ENCODE measurements at places on chromosomes 3 and 15.

DNA sequence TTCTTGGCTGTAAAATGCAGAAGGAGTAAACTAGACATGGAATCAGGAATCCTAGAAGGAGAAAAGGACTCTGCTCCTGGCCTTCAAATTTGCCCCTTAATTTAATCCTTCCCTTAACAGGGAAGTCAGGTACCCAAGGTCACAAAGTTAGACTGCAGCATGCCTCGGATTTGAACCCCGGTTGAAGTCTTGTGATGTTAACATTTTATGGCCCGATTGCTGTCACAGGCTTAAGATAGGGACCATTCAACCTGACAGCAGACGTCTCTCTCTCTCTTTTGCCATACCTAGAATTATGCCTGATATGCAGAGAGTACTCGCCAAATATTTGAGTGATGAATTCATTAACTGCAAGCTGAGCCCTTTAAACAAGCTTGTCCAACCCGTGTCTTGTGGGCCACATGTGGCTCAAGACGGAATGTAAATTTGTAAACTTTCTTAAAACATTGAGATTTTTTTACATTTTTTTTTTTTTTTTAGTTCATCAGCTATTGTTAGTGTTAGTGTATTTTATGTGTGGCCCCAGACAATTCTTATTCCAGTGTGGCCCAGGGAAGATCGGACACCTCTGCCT lies 217.2 kb downstream of the THSD4 start:
- no peak for DNase-seq

DNA sequence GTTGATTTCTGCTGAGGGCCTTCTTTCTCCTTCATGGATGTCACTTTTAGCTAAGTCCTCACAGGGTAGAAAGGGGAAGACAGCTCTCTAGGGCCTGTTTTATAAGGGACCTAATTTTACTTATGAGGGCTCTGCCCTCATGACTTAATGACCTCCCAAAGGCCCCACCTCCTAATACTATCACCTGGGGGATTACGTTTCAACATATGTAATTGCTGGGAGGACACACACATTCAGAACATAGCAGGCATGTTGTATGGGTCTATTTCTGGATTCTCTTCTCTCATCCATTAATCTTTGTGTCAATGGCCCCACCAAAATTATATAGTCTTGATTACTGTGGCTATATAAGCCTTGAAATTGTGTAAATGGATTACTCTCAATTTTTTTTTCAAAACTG lies 255.0 kb downstream of the CLSTN2 start:
- no peak for DNase-seq

GRCh38 chr15:41869770-41870688 lies 23.8 kb downstream of the SPTBN5 start:
- no peak for DNase-seq

GRCh38 chr3:34056951-34057390 lies 258.5 kb downstream of the PDCD6IP start:
- peak; percentile 37 for DNase-seq

GRCh38 chr3:14170531-14171159 lies 7.8 kb downstream of the XPC start:
- no peak for DNase-seq

DNA sequence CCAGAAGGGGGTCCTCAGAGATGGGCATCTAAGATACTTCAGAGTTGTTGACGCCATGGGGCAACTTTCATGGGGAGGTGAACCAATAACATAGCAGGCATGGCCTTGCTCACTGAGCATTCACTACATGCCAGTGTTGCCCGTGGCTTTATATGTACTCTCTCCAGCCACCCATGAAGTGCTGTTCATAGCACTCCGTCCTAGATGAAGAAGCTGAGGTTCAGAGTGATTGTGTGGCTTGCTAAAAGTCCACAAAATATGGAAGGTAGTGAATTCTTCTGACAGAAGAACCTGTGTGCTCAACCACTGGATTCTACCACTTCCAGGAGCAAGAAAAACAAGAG lies 9.8 kb upstream of the SEMA4B start:
- no peak for DNase-seq

DNA sequence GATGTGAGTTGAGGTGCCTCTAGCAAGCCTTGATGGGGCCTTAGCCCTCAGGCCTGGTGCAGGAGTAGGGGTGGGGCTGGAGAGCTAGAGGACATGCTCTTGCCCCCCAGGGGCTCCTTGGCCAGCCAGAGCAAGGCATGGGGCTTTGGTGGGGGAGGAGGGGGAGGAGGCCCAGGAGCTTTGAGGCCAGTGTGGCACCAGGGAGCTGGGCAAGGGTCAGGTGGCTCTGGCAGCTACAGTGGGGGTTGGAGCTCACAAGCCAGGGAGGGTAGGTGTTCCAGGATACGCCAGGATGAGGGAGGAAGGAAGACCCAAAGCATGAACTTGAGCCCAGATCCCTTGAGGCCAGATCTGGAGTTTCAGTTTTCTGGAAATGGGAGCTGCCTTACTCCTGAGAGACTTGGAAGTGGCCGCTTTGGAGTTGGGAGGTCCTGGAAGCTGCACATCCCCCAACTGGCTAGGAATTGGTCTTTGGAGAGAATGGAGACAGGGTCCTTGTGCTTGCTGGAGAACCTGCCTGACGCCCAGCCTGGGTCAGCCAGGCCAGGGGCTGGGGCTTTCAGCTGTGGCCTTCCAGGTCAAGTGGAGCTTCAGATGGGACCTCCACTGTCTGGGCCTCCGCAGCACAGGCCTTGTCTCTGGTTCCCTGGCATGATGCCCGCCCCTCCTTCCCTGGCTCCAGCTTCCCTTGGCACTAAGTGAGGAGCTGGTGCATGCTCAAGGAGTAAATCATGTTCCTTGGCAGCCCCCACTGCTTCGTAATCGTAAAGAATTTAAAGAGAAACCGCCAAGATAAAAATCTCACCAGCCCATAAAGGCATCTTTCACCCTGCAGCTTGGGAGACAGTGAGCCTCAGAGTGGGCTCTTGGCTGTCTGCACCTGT lies 8.7 kb downstream of the SEMA3F start:
- DNase-seq: no peak

DNA sequence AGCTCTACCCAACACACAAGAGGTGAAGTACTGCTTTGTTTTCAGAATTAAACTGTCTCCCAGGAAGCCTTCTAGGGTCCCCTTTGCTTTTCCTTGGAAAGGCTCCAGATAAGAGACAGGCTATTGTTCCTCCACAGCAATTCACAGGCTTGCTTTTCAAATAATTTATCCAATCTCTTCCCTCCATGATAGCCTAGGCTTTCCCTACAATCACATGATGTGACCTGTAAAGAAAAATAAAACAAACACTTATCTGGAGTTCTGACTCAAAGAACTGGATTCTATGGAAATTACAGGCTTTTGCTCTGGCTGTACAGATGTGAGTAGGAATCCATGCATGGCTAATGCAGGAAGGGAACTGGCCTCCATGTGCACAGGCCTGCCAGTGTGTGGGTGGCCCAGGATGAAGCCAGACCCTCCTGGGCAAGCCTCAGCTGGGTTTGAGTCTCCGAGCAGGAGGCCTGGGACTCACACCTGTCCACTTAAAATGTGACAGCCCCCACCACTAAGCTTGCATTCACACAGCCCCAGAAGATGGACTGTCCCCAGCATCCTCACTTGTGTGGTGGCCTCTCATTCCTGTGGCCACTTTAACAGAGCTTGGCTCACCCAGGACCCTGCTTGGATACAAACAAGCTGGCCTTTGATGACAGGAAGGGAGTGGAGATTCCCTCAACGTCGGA lies 75.8 kb upstream of the LEKR1 start:
- DNase-seq: no peak

GRCh38 chr3:27368831-27369607 lies at the start of gene NEK10:
Gene NEK10 (minus strand): TSS chr3:27369383. CDS start chr3:27352882, 16,501 bp downstream.
- peak; percentile 87 for DNase-seq

DNA sequence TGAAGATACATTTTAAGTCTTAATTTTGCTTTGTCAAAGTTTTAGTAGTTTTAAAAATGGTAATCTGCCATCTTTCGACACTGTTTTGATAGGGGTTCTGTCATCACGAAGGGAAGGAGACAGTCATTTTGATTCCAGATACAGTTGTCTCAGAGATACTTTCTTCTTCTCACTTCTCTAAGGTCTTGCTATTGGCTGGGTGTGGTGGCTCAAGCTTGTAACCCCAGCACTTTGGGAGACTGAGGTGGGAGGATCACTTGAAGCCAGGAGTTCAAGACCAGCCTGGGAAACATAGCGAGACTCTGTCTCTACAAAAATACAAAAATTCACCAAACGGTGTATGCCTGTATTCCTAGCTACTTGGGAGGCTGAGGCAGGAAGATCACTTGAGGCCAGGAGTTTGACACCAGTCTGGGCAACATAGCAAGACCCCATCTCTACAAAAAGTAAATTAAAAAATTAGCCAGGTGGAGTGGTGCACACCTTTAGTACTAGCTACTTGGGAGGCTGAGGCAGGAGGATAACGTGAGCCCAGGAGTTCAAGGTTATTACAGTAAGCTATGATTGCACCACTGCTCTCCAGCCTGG lies 3.3 kb downstream of the RAB8B start:
- no peak for DNase-seq

DNA sequence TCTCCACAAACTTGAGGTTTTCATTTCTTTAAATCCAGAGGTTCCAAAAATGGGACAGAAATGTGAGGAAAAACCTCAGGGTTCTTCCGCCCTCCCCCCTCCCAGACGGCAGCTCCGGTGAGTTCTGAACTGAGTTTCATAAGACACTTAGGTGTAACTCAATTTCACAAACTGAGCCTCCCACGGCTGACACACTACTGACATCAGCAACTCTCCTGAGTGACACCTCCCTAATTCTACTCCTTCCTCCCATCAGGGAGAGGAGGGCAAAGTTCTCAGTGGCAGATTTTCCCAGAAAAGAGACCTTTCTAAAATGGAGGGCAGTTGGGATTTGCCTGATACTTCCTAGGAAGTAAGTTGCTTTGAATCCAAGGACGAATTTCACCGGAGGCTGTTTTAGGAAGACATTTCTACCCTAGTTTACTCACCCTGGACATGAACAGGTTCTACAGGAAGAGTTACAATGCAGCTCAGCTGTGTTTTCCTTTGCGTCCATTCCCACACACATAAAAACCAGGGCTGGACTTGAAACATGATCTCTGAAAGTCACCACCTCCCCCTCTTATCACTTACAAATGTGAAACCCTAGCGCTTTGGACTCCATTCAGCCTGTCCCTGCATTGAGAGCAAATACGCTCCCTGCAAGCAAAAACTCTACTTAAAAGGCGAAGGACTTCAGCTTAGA lies 78.1 kb upstream of the LMOD3 start:
- DNase-seq: no peak

DNA sequence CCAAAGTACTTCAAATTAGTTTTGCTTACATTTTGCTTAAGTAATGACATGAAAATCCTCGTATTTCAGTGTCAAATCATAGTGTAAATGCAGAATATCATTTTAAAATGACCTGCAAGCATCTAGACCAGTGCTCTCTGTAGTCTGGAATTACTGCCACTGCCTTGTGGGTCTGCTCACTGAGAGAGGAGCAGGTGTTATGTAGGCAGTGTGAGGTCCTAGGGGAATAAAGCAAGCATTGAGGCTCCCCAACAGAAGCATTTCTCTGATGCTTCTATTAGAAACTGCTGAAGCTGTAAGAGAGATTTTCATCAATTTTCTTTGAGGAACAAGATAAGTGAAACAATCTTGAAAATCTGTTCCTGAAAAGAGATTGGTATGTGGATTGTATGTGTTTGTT lies 253.2 kb downstream of the BBX start:
- DNase-seq: no peak

GRCh38 chr3:181052256-181052655 lies 62.7 kb upstream of the DNAJC19 start:
- no peak for DNase-seq

GRCh38 chr15:40285151-40285550 lies 2.3 kb upstream of the ANKRD63 start:
- DNase-seq: no peak

- peak; percentile 37 for DNase-seq
Observed at GRCh38 chr3:50542177-50543034, 25.1 kb downstream of the C3orf18 start.

- DNase-seq: no peak
Observed at GRCh38 chr15:101303408-101303807, 8.4 kb upstream of the SNRPA1 start.

DNA sequence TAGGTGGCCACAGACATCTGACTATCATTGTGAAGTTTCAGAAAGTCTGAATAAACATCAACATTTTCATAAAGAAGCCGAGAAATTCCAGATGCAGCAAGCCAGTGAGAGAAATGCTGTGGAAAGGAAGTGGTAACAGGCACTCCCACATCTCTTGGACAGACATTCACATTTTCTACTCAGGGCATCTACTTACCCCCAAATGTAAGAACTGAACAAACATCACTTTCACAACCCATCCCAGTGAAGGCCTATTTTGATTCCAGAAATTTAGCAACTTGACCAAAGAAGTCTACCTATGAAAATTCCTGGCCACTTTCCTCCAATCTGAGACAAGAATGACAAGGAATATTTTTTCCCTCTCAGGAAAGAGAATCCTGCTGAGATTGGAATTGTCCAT lies 224.8 kb upstream of the DCBLD2 start:
- no peak for DNase-seq

DNA sequence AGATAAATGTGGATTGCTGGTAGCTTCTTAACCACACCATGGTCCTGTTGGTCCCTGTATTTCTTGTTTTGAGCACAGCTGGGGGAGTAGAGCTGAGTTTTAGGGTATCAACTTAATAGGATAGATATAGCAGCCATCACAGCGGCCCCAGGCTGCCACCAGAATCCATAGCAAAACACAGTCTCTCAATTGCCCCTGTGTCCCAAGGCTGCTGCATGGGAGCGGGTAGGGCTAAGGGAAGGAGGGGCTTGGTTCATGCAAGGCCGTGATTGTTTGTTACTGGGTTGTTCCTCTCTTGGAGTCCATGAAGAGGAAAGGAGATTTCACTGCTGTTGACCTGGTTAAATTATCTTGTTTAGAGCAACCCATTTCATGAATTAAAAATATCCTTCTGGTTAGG lies 22.1 kb downstream of the ARNT2 start:
- no peak for DNase-seq

DNA sequence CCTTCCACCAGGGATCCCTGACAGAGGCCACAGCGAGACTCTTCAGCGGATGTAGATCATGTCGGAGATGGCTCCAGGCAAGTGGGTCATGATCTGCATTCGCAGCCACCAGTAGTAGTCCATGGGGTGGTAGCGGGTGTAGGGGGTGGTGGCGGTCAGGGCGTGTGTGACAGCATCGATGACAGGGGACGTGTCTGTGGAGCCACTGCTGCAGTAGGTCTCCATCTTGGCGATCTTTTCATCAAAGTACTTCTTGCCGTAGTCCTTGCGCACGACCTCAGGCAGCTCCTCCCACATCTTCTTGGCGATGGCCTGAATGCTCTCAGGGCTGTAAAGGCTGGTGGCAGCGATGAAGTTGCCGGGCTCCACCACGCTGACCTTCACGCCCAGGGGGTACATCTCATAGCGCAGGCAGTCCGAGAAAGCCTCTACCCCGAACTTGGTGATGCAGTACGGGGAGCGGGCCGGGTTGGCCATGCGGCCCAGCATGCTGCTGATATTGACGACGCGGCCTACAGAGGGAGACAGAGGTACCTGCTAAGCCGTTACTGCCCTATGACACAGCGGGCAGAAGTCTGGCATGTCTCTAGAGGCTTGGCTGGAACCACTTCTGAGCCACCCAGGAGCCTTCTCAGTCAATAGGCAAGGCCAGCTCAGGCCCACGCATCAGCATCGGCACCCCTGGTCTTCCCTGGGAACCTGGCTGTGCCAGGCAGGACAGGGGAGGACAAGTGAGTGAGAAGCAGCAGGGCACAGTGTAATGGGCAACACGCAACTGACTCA lies 43.7 kb downstream of the BDH1 start:
- DNase-seq: no peak

GRCh38 chr3:133578548-133579191 lies 5.2 kb downstream of the CDV3 start:
- DNase-seq: no peak
